ENCODE measurements at places on chromosomes 5 and 9.

DNA sequence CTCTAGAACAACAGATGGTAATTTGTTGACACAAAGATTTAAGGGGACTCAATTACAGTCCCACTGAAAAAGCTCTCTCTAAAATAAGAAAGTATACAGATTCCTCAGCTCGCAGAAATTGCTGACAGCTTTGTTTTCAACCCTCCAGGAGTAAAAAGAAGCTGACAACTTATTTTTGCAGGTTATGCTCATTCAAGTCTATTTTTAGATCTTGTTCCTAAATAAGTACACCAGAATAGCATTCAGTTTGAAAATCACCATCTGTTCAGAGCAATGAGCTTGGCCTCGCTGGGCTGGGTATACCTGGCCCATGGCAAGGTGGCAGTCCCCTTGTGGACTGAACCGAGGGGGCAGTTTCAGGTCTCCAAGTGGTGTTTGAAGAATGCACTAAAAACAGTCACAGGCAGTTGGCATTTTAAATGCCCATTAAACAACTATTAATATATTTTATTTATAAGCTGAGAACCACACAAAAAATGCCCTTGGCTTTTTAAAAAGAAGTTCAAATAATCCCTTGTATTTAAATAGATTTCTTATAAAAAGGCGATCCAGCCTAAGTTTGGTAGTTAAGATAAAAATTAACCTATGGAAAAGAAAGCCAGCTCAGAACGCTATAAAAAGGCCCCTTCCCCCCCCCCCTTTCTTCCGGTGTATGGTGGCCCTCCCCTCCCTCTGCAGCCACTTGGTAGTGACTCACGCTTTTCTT is 169.2 kb downstream of the AUH start:
- no peak for DNase-seq

GRCh38 chr5:124079062-124079461 is 567.1 kb downstream of the CSNK1G3 start:
- DNase-seq = no peak

GRCh38 chr9:71895955-71896354 is 15.0 kb downstream of the ABHD17B start:
- no peak for DNase-seq

DNA sequence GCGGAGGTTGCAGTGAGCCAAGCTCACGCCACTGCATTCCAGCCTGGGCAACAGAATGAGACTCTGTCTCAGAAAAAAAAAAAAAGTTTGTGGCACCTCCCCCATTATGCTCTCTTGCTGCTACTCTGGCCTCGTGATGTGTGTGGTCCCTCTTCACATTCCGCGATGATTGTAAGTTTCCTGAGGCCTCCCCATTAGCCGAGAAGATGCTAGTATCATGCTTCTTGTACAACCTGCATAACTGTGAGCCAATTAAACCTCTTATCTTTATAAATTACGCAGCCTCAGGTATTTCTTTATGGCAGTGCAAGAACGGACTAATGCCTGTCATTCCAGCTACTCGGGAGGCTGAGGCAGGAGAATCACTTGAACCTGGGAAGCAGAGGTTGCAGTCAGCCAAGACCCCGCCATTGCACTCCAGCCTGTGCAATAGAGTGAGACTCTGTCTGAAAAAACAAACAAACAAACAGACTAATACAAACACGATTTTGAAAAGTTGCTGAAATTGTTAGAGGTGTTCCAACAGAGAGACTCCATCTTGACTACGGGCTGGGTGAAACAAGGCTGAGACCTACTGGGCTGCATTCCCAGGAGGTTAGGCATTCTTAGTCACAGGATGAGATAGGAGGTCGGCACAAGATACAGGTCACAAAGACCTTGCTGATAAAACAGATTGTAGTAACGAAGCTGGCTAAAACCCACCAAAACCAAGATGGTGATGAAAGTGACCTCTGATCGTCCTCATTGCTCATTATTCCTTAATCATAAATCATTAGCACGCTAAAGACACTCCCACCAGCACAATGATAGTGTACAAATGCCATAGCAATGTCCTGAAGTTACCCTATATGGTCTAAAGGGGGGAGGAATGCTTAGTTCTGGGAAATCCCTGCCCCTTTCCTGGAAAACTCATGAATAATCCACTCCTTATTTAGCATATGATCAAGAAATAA is 8.3 kb upstream of the AFF4 start:
- no peak for DNase-seq

- DNase-seq = no peak
Observed at GRCh38 chr9:15249981-15250380, 57.0 kb downstream of the TTC39B start.

- no peak for DNase-seq
Observed at GRCh38 chr5:139951296-139951924, 91.7 kb downstream of the NRG2 start.

- no peak for DNase-seq
Observed at GRCh38 chr5:33772380-33772897, 119.4 kb downstream of the ADAMTS12 start.

GRCh38 chr5:5784101-5784500 is 361.6 kb downstream of the ICE1 start:
- DNase-seq = no peak
